Uterus (tissue), 4 donors: ENCODE measurements at places on chromosomes 6 and 20. TPM values are rescaled to one million over a fixed set of nuclear protein-coding genes. Genes with fewer than 3 reads are reported as not detected.

CCN6 gene
- total RNA-seq = not detected

- DNase-seq = peak; percentile 37
- no peak overlapping the region for H3K27ac ChIP-seq
- H3K36me3 ChIP-seq = no peaks in the 10 kb centered on the region
- no peaks in the 10 kb centered on the region for H3K27me3 ChIP-seq
- no peak overlapping the region for H3K4me3 ChIP-seq
Observed at GRCh38 chr20:33677991-33678702, 3.9 kb upstream of the NECAB3 start.

CEP85L gene
- total RNA-seq = 32.7 TPM

ZSCAN16 gene
- not detected for total RNA-seq

GRCh38 chr6:11947575-11947974, 64.5 kb upstream of the HIVEP1 start:
- no peak overlapping the region for H3K4me3 ChIP-seq
- no peak overlapping the region for H3K27ac ChIP-seq
- H3K27me3 ChIP-seq = no peaks in the 10 kb centered on the region
- DNase-seq = no peak

DNA sequence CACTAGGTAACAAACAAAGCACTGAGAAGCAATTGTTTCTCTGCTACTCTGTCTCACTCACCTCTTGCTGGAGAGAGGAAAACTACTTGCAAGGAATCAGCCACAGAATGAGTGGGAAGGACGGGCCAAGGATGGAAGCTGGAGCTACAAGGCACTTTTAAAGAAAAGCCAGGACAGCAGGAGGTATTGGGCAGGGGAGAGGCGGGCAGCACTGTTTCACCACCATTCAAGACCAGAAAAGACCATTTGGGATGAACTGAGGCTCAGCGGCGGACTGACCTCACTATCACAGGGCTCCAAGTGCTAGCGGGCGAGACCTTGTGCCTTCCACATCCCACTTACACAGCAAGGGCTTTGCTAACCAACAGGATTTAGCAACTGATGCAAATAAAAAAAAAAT, 137.4 kb downstream of the IPCEF1 start:
- no peak overlapping the region for H3K4me3 ChIP-seq
- no peaks in the 10 kb centered on the region for H3K36me3 ChIP-seq
- DNase-seq = no peak
- H3K27me3 ChIP-seq = no peaks in the 10 kb centered on the region

DNA sequence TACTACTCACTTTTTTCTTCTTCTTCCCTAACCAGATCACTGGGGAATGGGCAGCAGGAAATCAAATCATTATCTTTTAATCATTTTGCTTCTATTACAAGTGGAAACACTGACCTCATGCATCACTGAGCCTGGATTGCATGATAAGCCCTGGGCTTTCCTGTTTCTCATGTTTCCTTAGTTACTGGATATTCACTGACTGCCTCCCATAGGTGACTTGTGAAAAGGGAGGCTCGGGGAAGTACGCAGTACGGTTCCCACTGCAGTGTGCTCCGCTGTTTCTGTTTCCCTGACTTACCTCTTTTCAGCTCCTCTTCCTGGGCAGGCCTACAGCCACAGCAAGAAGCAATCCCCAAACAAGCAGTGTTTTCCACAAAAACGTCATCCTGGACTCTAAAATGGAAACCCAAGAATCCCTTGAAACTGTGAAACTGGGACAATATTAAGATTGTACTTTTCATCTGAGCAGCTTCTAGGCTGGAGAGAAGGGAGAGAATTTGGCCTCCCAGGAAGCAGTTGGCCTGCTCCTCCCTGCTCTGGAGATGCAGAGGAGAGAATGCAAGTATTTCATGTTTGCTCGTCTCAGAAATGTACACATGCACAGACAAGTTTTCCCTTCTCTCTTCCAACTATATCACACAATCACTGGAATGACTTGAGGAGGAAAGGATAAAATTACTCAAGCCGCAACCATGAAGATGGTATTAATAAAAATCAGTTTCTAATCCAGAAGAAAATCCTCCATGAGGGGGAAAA, 13.1 kb downstream of the BTNL2 start:
- H3K4me3 ChIP-seq = no peak overlapping the region
- H3K36me3 ChIP-seq = no peaks in the 10 kb centered on the region
- H3K4me1 ChIP-seq = no peaks in the 10 kb centered on the region

ADGRF4 gene
- not detected for total RNA-seq

MOG gene
- total RNA-seq = not detected

DNA sequence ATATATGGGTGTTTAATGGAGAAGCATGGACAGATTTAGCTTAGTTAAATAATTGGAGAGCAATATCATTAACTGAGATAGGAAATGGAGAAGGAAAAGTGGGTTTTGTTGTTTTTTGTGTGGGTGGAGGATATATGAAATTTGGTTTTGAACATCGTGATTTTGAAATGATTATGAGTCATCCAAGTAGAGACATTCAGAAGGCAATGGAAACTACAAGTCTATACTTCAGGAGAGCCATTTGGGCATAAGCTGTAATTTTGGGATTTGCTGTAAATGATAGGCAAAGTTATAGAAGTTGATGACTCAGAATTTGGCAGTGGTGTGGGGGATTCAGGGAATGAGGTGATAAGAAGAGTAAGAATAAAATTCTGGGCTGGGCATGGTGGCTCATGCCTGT, 27.4 kb upstream of the FAM135A start:
- no peak for DNase-seq
- H3K4me3 ChIP-seq = no peak overlapping the region
- H3K36me3 ChIP-seq = no peaks in the 10 kb centered on the region
- no peaks in the 10 kb centered on the region for H3K4me1 ChIP-seq
- H3K27me3 ChIP-seq = no peaks in the 10 kb centered on the region

DNA sequence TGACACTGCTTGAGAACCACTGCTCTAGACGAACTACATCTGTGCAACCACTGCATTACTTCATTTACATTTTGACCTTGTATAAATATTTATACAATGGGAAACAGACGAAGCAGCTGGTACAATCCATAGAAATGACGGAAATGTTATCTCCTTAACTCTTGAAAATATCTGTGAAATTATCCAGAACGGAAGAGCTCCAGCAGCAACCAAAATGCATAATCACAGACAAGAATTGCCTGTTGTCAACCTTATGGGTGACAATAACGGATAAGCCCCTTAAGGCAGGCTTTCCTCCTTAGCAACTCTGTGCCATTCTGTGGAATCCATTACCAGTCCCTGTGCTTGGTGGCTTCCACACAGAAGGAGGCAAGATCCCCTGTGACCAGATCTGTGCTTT, 115.4 kb downstream of the DTNBP1 start:
- H3K4me3 ChIP-seq = no peak overlapping the region
- no peaks in the 10 kb centered on the region for H3K36me3 ChIP-seq
- H3K27ac ChIP-seq = no peak overlapping the region
- H3K4me1 ChIP-seq = no peaks in the 10 kb centered on the region

DNA sequence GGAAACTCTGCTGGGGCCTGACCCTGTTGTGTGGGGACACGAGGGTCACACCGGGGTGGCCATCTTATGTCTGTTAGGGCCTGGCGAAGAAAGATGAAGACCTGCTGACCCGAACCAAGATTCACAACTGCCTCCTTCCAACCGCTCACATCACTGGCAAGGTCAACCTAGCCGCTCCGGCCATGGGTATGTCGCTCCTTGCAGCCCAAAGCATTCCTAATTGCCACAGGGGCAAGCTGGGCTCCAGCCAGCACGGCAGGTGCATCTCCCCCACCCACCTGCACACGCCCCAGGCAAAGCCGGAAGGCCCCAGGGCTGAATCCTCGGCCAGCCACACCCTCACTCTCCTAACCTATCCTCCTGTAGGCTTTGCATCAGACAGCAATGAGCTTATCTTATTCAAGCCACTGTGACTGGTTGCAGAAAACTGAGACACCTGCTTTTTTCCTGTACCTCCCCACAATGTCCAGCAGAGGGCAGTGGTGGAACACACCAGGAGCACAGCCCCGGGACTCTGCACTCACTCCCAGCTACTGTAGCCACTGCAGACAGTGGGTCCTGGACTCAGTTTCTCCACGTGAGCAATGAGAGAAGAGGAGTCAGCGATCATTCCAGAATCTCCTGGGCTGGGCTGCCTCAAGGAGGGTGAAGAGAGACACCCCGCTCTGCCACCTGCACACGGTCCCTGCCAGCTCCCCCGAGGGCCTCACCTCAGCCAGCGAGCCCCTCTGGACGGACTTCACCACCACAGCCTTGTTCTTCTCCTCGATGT, 170.2 kb downstream of the PREX1 start:
- no peaks in the 10 kb centered on the region for H3K4me1 ChIP-seq
- no peak overlapping the region for H3K27ac ChIP-seq
- DNase-seq = peak; percentile 55
- H3K36me3 ChIP-seq = no peaks in the 10 kb centered on the region
- H3K4me3 ChIP-seq = no peak overlapping the region

DNA sequence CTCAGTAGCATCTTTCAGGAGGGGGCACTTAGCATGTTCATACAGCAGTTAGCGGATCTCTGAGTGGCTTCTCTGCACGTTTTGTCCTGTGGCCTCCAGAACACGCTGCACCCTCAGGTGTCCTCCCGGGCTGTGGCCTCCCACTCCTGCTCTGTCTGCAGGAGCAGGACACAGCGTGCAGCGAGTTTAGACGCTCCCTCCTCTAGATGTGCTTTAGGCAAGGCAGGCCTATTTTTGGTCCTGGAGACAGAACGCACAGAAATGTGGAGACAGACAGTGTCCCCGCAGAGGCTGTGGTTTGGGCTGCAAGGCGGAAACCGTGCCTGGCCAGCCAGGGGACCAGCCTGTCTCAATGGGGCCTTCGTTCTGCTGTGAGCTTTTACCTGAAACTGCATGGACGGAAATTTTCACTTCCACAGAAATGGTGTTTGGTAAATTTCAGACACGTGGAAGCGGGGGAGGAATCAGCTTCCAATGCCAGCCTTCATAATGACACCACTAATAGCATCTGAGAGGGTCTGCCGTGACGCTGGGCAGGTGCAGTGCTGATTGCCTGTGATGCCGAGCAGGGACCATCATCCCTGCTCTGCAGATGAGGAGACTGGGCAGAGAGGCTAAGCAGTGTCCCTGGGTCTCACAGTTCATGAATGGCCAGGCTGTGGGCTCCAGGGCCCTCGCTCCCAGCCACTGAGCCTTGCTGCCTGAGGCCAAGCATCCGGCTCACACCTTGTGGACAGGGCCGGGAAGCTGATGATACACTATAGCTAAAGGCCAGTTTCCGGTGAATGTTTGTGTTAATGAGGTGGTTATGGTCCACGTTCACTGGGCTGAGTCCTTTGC, 120.9 kb downstream of the SYCP2 start:
- no peaks in the 10 kb centered on the region for H3K4me1 ChIP-seq
- H3K27ac ChIP-seq = no peak overlapping the region
- peak; percentile 2 for DNase-seq
- no peak overlapping the region for H3K4me3 ChIP-seq

SALL4 gene
- total RNA-seq = not detected

GRCh38 chr20:8470156-8470555, 338.1 kb downstream of the PLCB1 start:
- H3K27ac ChIP-seq = no peak overlapping the region
- H3K36me3 ChIP-seq = no peaks in the 10 kb centered on the region
- no peaks in the 10 kb centered on the region for H3K4me1 ChIP-seq
- no peaks in the 10 kb centered on the region for H3K27me3 ChIP-seq
- no peak for DNase-seq

GRCh38 chr6:138540468-138540867, 41.2 kb upstream of the NHSL1 start:
- no peak overlapping the region for H3K4me3 ChIP-seq
- H3K27ac ChIP-seq = no peak overlapping the region
- H3K4me1 ChIP-seq = no peaks in the 10 kb centered on the region
- no peaks in the 10 kb centered on the region for H3K27me3 ChIP-seq
- H3K36me3 ChIP-seq = no peaks in the 10 kb centered on the region
- no peak for DNase-seq

ENPP1 gene
- total RNA-seq = 57.9 TPM

APCDD1L gene
- total RNA-seq = 1.1 TPM

IRAK1BP1 gene
- total RNA-seq = 11.1 TPM

BTNL2 gene
- not detected for total RNA-seq

GPR63 gene
- 2.4 TPM for total RNA-seq

GRCh38 chr6:144580039-144580438, 294.9 kb downstream of the UTRN start:
- peaks cover 5% of the 10 kb centered on the region for H3K4me1 ChIP-seq
- no peaks in the 10 kb centered on the region for H3K27me3 ChIP-seq
- H3K36me3 ChIP-seq = no peaks in the 10 kb centered on the region
- H3K4me3 ChIP-seq = no peak overlapping the region
- no peak for DNase-seq
- no peak overlapping the region for H3K27ac ChIP-seq

DNA sequence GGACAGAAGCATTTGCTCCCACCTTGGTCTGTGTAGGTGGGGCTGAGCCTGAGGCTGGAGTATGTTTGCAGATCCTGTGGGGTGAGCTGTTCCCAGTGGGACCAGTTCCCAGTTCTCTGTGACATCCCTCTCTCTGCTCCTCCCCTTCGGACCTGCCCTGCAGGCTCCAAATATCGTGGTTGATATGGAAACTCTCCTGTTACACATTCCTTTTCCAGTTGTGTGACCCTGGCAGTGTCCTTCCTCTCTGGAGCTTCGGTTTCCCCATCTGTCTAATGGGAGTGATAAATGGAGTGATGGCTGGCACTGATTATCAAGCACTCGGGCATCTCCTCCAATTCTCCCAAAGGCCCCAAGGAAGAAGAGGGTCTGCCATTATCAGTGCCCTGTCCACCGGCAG, 15.7 kb upstream of the TGM2 start:
- no peak overlapping the region for H3K27ac ChIP-seq
- no peak overlapping the region for H3K4me3 ChIP-seq
- no peaks in the 10 kb centered on the region for H3K36me3 ChIP-seq
- no peaks in the 10 kb centered on the region for H3K4me1 ChIP-seq

DNA sequence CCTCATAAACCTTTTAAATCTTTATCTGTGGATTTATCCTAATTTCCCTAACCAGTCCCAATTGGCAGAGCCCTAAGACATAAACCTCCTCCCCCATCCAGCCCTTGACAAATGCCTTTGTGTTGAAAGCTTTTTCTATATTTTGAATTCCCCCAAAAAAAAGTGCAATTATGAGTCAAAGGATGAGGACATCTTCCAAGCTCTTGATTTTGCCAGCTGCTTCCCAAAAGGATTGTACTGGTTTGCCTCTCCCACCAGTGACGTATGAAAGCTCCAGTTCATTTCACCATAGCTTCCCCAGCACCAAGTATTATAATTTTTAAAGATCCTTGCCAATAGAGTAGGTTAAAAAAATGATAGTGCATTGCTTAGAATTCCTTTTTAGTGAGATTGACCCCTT, 38.9 kb downstream of the SIRPA start:
- H3K27me3 ChIP-seq = no peaks in the 10 kb centered on the region
- H3K4me1 ChIP-seq = peaks cover 4% of the 10 kb centered on the region
- no peak for DNase-seq

PRSS35 gene
- total RNA-seq = 0.26 TPM

DNA sequence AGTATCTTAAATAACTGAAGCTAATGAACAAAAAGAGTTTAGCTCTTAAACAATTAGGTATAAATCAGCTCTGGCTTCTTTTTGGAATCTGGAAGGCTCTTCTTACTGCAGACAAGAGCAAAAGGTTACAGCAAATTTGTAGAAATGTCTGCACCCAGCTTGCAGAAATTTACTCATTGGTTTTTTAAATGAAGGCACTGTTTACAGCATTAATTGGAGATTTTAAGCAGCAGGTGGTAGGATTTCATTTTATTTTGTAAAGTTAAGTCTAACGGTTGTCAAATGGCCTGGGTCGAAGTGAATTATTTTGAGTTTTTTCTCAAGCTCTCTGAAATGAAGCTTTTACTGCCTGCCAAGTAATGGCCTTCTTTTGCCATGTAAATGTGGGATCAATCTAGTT, 102.1 kb downstream of the NRSN1 start:
- H3K27me3 ChIP-seq = no peaks in the 10 kb centered on the region
- no peak overlapping the region for H3K4me3 ChIP-seq
- DNase-seq = no peak
- no peak overlapping the region for H3K27ac ChIP-seq
